ENCODE measurements at places on chromosomes 6 and 20.

- DNase-seq = no peak
Observed at GRCh38 chr6:151749341-151749740, 58.1 kb upstream of the ESR1 start.

- no peak for DNase-seq
Observed at GRCh38 chr6:119308048-119308570, 41.5 kb downstream of the MAN1A1 start.

- no peak for DNase-seq
Observed at GRCh38 chr6:142821860-142822259, 123.1 kb downstream of the HIVEP2 start.

DNA sequence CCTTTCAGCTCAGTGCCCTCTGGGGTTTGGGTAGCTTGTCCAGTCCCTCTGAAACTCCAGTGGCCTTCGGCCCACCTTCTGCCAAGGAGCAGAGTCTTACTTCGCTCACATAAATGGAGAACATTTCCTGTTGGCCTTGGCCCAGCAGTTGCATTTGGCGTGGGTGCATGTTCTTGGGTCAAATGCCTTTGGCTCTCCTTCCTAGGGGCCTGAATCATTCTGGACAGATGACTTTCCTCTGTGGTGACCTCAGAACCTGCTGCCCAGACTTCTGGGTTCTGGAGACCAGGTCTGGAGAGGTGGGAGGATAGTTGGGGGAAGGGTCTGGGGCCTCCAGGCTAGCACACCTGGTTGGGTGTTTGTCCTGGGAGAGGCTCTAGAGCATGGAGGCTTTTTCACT lies 29.3 kb downstream of the BCAS4 start:
- DNase-seq = no peak

DNA sequence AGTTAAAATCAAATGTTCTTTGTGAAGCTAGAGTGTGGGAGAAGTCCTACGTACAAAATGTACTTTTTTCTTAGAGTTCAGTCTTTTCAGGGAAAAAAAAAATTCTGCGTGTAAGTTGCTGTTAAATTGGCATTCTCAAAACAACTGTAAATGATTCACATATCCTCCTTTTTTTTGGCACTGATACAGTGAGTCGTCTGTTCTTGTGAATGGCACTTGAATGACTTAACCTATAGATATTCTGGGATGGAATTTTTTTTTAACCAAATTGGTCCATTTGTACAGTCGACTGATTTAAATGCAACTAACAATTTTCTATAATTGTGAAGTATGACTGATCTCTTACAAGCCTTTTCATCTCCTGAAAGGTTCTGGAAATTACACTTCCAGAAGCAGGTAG lies 5.5 kb upstream of the JAG1 start:
- no peak for DNase-seq

DNA sequence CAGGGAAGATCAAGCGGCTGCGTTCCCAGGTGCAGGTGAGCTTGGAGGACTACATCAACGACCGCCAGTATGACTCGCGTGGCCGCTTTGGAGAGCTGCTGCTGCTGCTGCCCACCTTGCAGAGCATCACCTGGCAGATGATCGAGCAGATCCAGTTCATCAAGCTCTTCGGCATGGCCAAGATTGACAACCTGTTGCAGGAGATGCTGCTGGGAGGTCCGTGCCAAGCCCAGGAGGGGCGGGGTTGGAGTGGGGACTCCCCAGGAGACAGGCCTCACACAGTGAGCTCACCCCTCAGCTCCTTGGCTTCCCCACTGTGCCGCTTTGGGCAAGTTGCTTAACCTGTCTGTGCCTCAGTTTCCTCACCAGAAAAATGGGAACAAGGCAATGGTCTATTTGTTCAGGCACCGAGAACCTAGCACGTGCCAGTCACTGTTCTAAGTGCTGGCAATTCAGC lies 51.6 kb upstream of the TTPAL start:
- DNase-seq = no peak

GRCh38 chr6:52975580-52975979 lies 19.5 kb downstream of the GSTA4 start:
- no peak for DNase-seq

DNA sequence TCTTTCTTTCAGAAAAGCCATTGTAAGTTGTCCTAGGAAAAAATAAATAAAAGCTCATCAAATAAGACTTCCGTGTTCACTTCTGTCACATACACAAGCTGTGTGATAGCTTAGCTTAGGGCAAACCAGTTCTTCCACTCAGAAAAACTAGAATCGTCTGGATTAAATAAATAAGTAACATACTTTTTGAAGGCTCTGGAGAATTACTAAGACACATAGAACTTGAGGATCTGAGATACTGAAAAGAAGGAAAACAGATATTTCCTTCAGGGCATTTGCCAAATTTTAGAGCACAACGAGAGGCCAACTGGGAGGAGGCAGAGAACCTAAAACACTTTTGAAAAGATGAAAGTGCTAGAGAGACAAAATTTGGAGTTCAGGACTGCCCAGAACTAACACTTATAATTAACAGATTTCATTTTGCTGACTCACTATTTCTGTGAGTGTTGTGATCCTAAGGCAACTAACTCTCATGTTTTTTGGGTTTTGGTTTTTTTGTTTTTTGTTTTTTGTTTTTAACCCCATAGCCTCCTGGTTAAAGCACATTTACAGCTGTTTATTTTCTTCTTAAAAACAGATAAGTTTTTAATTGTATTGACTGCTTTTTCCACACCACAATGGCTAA lies 38.7 kb upstream of the THEMIS start:
- no peak for DNase-seq

DNA sequence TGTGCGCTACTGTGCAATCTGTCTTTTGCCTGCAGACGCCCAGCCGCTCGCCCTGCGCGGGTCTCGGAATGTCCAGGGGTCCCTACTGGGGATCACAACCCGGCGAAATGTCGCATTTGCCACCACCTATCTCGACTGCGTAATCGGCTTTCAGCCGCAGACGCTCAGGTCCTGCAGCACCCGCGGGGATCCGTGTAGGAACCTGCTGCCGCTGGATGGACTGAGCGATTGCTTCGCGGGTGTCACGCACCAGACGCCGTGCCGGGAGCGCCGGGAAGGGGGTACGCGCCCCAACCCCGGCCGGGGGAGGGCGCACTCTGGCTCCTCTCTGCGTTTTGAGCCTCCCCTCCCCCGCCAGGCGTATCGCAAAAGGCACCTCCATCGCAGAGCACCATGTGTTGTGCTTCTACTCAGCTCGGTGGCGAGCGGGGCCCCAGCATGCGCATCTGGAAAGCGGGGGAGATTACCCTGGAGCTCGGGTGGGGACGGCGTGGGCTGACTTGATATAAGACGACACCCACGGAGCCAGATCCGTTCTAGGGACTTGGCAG lies 747 bp upstream of the PTPRA start:
- peak; percentile 81 for DNase-seq

GRCh38 chr6:26224940-26225847 lies 138.0 kb downstream of the HFE start:
- no peak for DNase-seq

DNA sequence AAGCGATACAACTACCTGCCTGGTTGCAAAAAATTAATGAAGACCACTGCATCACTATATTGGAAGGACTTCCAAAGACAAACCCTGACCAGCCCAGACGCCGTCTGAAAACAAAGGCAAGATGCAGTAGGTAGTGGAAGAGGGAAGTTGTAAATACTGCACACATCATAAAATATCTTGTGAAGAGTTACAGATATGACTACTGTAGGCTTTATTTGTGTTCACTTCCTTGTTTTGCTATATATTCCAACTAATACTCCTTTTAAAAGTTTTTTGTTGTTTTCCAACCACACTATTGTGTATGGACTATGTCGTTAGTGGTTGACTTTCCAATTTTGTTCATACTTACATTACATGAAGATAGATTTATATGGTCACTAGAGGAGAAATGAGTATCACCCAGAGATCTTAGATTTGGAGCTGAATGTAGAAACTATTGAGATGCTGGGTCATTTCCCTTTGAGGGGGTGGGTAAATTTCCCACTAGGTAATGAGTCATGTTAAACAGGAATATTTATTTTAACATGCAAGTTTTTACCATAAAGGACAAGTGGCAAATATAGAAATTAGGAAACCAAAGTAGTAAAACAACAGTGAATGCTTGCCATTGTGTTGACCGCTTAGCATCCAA lies 16.6 kb upstream of the TXLNB start:
- no peak for DNase-seq

GRCh38 chr6:139577763-139578604 lies 203.5 kb upstream of the CITED2 start:
- no peak for DNase-seq

DNA sequence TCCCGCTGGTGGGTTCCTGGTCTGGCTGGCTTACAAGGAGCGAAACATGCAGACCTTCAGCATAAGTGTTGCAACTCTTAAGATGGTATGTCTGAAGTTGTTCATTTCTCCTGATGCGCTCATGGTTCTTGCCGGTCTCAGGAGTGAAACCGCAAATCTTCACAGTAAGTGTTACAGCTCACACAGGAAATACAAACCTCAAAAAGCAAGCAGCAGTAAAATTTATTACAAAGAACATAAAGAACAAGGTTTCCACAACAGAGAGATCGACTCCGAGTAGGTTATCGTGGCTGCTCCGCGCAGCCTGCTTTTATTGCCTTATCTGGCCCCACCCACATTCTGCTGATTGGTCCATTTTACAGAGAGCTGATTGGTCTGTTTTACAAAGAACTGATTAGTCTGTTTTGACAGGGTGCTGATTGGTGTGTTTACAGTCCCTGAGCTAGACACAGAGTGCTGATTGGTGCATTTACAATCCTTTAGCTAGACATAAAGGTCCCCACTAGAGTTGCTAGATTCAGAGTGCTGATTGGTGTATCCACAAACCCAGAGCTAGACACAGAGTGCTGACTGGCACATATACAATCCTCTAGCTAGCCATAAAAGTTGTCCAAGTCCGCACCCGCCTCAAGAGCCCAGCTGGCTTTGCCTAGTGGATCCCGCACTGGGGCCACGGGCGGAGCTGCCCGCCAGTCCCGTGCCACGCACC lies 39.2 kb downstream of the TRIM27 start:
- DNase-seq = peak; percentile 81

- DNase-seq = no peak
Observed at GRCh38 chr6:13367396-13367795, 39.1 kb upstream of the TBC1D7 start.

- no peak for DNase-seq
Observed at GRCh38 chr6:16061818-16062217, 67.1 kb upstream of the MYLIP start.

- DNase-seq = no peak
Observed at GRCh38 chr20:50359607-50360217, 150.5 kb upstream of the PTPN1 start.

DNA sequence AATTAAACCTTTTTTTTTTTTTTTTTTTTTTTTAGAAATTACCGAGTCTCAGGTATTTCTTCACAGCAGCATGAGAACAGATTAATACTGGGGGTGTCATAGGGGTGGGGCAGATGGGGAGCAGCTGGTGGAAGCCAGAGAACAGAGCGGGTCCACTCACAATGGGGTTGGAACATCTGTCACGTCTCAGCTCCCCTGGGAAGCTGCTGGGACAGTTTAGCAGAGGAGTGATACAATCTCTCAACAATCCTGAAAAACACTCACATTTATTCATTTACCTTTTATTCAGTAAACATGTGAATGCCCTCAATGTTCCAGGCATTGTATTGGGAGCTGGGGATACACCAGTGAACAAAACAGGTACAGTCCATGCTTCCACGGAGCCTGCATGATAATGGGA lies 162.2 kb downstream of the SMOC2 start:
- DNase-seq = no peak

- no peak for DNase-seq
Observed at GRCh38 chr20:46226602-46227001, 81.7 kb downstream of the CDH22 start.

- no peak for DNase-seq
Observed at GRCh38 chr6:3226481-3227362, 731 bp downstream of the TUBB2B start.

DNA sequence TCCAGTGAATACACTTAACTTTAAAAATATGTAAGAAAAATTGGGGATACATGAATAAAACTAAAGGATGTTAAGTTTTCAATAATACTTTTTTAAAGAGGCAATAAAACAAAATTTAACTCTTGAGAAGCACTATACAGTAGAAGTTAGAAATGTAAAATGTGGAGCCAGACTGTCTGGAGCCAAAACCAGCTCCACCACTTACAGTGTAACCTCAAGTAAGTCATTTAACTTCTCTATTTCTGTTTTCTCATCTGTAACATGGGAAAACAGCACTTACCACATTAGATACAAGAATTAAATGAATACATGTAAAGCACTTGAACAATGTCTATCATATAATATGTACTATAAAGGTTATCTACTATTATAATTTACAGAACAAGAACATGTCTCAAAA lies 6.7 kb downstream of the ATG5 start:
- no peak for DNase-seq

DNA sequence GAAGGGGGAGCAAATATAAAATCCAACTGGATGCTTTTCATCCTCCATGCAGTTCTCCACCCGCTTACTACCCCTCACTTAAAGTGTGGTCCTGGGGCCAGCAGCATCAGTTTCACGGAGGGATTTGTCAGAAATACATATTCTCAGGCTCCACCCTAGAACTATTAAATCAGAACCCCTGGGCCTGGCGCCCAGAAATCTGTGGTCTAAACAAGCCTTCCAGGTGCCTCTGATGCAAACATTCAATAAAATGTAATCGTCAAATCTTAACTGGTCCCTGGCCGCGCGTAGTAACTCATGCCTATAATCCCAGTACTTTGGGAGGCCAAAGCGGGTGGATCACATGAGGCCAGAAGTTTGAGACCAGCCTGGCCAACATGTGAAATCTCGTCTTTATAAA lies 47.7 kb downstream of the ATXN1 start:
- DNase-seq = no peak

DNA sequence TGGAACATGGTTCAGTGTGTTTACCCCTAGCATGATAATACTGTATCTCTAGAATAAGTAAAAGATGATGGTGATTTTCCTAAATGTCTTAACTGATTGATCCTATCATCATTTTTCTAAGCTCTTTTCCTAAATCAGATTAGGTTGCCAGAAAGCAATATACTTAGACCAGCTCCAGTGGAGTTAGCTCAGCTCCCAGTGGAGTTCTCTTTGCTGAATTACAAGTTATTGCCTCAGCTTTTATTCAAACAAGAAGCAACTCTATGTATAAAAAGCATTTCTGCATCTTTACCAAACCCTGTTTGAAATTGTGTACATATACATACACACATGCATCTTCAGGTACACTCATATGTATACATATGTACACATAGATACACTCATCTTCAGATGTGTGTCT lies 44.9 kb downstream of the SNX9 start:
- no peak for DNase-seq

DNA sequence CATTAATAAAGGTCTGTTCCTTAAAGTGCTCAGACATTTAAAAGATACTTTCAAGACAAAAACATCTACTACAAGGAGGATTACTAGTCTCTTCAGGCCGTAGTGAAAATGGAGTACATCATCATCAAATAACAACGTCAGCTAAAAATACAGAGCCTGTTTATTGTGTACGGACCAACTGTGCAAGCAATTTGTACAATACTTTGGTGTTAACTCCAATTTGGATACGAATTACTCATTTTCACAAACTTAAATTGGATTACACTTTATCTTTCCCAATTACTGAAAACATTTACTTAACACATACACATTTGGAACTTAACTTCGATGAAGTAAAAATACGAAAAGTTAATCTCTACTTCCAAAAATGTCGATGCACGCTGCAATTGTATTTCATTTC lies 802 bp downstream of the CYP39A1 start:
- no peak for DNase-seq

- no peak for DNase-seq
Observed at GRCh38 chr20:43265449-43265848, 75.7 kb upstream of the PTPRT start.

All from stimulated activated CD4-positive, alpha-beta T cell treated with anti-CD3 and anti-CD28 coated beads, Interleukin-1b, Interleukin-23, amount 100 ng/mL, for 48 hours (primary cell).